ENCODE measurements at places on chromosomes 2 and 18.

GRCh38 chr2:225488743-225489142 is 89.2 kb downstream of the NYAP2 start:
- DNase-seq, result no peak

DNA sequence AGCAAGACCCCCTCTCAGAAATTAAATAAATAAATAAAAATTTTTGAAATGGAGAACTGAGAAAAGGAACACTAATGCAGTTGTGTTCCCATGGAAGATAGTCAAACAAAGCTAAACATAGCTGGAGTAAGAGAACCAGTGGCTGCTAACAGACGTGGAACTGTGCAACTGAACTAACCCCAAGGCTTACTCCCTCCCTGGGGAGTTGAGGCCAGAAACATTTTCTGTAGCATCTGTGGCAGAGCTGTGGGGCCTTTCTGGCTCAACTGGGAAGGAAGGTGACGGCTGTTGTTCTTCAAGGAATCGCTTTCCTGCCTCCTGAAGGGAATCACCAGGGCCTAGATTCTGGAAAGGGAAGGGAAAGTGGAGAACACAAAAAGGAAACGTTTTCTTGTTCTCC is 53.9 kb upstream of the B3GNT2 start:
- DNase-seq, result no peak

- DNase-seq, result no peak
Measured at GRCh38 chr2:128663371-128664050, 344.8 kb upstream of the HS6ST1 start.

DNA sequence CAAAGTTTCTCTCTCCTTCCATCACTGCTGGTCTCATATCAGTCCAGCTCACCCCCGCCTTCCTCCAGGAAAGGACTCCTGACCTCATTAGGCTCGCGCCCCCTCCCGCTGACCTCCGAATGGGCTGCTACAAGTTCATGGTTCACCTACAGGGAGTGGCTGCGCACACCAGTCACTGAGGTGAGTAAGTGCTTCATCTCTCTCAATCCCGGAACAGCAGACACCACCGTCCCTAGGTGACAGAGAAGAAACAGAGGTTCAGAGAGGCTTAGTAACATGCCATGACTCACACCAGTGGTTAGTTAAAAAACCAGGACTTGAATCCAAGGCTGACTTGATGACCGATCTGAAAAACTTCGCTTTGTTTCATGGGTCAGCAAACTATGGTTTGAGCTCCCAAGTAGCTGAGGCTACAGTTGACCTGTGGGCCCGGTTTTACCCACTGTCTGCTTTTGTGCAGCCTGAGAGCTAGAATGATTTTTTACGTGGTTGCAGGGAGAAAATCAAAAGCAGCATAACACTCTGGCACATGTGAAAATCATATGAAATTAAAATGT is 42.0 kb downstream of the ZFP36L2 start:
- peak; percentile 59 for DNase-seq

GRCh38 chr2:219618733-219619122 is 8.7 kb upstream of the SLC4A3 start:
- DNase-seq, result no peak

GRCh38 chr2:82748653-82749052 is 1710.4 kb downstream of the SUCLG1 start:
- DNase-seq, result no peak

DNA sequence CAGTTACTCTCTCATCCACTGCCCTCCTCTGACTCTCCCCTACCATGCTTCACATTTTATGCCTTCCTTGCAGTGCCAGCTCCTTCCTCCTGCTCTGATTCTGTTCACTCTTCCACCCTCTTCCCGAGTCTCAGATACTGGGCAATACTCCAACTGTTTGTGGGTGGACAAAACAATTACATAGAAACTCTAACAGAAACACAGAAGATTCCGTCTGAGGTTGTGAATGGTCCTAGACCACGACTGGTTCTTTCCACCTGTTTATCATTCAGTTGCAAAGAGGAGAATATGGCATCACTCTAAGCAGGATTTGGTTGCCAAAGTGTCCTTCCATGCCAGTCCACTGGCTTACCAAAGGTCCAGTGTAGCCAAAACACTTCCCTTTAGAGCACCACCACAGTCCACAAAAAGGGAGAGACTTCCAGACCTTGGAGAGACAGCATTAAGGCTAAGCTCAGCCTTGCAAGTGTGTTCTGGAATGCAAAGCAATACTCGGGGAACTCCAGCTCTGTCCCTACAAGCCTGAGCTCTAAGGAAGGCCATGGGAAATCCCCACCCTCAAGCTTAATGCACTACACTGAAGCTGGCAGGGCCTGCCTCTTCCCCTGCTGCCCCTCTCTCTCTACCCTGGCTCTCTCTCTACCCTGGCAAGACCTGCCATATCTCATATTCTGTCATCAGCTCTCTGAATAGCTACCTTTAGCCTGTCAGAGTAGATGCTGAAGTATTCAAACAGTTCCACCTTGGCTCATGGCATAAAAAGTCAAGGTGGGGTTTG is 33.6 kb upstream of the RND3 start:
- DNase-seq, result no peak

DNA sequence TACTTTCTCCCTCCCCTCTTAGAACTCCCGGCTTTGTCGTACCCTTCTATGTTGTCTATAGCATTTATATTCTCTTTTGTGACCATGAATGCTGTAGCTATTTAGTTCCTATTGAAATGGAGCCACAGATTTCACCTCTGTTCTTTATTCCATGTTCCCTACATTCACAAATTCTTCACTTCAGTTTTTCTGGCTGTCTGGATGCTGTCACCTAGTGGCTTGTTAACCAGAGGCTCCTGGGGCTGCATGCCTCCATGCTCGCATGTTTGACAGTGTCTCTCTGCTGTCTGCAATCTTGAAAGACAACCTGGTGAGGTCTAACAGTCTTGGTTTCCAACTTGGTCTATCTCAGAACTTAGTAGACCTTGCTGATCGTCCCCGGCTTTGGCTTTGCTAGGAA is 48.2 kb downstream of the CFAP221 start:
- DNase-seq, result no peak

- no peak for DNase-seq
Measured at GRCh38 chr18:76134628-76135027, 360.4 kb downstream of the ZNF516 start.

DNA sequence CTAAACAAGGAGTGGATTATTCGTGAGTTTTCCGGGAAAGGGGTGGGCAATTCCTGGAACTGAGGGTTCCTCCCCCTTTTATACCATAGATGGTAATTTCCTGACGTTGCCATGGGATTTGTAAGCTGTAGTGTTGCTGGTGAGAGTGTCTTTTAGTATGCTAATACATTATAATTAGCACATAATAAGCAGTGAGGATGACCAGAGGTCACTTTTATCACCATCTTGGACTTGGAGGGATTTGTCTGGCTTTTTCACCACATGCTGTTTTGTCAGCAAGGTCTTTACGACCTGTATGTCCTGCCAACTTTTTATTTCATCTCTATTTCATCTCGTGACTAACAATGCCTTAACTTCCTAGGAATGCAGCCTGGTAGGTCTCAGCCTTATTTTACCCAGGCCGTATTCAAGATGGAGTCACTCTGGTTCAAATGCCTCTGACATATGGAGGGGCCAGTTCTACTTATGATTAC is 124.8 kb upstream of the B3GNT2 start:
- no peak for DNase-seq

GRCh38 chr2:173424886-173425285 is 70.2 kb downstream of the CDCA7 start:
- no peak for DNase-seq

GRCh38 chr2:20534913-20535801 is 88.3 kb downstream of the RHOB start:
- no peak for DNase-seq

DNA sequence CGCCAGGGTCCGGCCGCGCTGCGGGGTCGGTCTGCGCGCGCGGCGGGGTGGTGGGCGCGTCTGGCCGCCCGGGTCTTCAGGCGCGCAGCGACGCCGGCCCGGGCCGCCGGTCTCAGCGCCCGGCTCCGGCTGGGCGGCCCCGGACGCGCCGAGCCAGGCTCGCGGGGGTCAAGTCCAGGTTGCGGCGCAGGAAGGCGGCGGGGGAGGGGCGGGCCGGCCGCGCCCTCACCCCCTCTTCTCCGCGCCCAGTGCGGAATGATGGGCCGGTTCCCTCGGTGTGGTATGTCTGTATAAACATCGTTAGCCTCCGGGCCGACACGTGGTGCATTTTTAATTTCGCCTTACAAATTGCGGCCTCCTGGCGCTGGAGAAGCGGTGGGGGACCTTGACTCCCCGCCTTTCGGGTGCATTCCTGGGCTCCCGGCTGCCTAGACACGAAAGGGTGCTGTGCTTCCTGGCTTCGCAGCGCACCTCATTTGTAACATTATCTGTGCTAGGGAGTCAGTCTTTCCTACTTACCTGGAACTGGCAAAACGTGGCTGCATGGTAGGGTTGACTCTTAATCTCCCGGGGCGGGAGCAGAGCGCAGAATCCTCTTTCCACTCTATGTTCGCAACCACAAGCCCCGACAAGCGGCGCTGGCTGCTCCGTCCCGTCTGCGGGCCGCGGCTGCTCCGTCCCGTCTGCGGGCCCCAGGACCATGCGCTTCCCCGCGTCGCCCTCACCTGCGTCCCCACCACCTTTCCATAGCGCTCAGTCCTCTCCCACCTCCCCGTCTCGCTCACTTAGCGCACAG is 69.0 kb downstream of the CTAGE1 start:
- no peak for DNase-seq

DNA sequence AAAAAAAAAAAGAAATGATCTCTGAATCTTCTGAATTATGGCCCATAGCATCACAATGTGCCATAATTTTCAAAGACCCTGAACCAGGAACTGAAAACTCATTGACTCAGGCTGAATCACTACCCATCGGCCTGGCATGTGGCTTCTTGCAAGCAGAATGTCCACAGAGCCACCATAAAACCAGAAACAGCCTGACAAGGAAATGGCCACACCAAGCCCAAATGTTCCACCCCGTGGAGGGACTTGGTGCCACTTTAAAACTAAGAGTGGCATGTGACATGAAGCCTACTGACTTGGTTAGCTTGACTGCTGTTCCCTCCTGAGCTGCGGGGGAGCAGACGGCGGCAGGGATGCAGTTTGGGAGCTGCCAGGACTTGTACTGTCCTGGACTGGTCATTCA is 71.2 kb upstream of the RBM44 start:
- DNase-seq, result no peak

DNA sequence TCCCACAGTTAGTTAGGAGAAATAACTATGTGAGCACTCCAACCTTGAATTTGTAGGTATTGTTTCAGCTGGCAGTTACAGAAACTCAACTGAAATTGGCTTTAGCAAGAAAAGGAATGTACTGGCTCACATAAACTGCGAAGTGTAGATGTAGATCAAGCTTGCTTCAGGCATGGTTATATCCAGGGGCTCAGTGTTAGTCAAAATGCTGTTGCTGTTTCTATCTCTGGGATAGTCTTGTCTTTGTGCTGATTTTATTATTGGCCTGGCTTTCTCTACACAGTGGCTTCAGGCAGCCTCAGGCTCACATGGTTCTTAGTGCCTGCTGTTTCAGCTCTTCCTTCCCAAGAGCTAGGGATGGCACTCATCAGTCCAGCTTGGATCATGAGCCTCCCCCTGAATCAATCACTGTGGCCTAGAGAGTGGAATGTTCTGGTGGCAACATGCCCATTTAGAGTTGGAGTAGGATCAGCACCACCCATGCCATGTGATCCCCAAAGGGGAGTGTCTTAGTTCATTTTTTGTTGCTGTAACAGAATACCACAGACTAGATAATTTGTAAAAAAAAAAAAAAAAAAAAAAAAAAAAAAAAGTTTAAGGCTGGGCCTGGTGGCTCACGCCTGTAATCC is 69.1 kb upstream of the FOXI3 start:
- DNase-seq, result no peak

All from stimulated activated CD4-positive, alpha-beta T cell treated with anti-CD3 and anti-CD28 coated beads, Interleukin-2, amount 100 ng/mL, for 24 hours (primary cell).